GM23248 (cell line): ENCODE measurements at places on chromosomes 13 and 19.

DNA sequence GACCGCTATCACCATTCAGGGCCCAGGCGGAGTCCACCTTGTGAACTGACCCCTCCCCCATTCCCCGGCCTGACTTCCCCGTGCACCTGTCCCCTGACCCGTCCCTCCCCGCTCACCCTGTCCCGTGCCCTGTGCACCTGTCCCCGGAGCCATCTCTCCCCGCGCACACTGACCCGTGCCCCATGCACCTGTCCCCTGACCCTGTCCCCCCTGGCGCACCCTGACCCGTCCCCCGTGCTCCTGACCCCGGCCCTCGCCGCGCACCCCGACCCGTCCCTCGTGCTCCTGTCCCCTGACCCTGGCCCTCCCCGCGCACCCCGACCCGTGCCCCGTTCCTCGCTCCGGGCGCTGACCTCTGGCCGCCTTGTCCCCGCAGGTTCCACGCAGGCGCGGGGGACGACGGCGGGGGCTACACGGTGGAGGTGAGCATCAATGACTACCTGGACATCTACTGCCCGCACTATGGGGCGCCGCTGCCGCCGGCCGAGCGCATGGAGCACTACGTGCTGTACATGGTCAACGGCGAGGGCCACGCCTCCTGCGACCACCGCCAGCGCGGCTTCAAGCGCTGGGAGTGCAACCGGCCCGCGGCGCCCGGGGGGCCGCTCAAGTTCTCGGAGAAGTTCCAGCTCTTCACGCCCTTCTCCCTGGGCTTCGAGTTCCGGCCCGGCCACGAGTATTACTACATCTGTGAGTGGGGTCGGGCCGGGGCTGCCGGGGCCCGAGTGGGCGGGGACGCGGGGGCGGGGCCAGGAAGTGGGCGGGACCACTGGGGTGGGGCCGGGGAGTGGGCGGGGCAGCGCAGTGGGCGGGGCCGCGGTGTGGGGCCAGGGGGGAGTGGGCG is 9.7 kb downstream of the EFNA2 start:
- peak; percentile 48 for DNase-seq

DNA sequence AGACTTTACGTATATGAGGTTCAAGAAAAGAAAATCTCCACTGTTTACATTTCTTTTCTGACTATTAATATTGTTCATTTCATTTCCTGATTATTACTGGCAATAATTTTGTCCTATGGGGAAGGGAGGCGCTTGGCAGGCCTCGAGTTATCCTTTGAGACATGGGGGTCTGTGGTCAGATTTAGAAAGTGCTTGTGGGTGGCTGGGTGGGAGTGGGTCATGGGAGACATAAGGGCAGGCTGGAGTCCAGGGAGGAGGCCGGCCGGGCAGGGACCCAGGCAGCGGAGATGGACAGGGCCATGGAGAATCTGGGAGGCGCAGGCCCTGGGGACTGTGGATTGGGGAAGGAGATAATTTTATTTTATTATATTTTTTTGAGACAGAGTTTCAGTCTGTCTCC is 40.1 kb downstream of the LTBP4 start:
- no peak for DNase-seq

DNA sequence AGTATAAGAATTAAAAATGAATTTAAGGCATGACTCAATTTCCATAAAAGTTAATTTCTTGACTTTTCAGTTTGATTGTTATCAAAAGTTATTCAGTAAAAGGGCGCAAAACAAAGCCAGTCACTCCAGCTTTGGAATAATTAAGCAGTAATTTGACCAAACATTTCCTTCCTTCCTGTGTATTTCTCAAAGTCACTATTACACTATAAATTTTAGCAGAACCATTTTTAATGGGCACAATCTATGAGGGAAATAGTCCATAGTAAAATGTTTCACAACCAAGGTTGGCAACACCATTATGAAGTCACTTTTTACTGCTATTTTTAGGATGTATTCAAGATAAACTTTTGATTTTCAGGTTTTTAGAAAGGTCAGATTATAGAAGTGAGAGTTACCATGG is 91.0 kb downstream of the DACH1 start:
- no peak for DNase-seq

GRCh38 chr13:93778548-93778947 is 551.9 kb downstream of the GPC6 start:
- DNase-seq, result no peak

GRCh38 chr13:101523154-101524131 is 71.0 kb downstream of the ITGBL1 start:
- DNase-seq, result peak; percentile 94

DNA sequence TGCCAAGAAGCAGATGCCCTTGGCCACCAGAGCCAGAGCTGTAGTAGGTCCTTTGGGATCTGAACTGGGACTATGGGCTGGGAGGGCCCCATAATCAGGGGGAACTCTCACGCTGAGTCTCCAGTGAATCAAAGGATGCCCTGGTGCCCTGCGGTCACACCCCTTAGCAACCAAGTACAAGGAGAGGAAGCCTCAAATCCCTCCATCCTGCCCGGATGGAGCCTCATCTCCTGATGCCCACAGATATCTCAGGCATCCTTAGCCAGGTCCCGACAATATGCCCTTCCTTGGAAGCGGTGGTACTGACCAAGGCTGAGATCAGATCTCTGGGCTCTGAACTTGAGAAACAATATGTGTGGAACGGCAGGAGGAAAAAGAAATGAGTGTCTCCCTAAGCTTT is 1.7 kb downstream of the PLEKHA4 start:
- peak; percentile 50 for DNase-seq

DNA sequence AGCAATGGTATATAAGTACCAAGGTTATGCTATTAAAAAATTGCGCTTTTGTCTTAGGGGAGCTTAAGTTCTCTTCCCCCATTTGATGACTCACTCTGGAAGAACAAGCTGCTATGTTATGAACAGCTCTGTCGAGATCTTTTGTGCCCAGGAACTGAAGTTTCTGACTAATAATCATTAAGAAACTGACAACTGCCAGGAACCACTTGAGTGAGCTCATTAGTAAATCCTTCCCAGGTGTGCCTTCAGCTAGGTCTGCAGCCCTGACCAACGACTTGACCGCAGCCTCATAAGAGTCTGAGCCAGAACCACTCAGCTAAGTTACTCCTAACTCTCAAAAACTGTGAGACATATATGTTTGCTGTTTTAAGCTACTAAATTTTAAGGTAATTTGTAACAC is 147.8 kb downstream of the SLITRK6 start:
- DNase-seq, result no peak

GRCh38 chr13:31731921-31732320 is 7.4 kb upstream of the RXFP2 start:
- no peak for DNase-seq

DNA sequence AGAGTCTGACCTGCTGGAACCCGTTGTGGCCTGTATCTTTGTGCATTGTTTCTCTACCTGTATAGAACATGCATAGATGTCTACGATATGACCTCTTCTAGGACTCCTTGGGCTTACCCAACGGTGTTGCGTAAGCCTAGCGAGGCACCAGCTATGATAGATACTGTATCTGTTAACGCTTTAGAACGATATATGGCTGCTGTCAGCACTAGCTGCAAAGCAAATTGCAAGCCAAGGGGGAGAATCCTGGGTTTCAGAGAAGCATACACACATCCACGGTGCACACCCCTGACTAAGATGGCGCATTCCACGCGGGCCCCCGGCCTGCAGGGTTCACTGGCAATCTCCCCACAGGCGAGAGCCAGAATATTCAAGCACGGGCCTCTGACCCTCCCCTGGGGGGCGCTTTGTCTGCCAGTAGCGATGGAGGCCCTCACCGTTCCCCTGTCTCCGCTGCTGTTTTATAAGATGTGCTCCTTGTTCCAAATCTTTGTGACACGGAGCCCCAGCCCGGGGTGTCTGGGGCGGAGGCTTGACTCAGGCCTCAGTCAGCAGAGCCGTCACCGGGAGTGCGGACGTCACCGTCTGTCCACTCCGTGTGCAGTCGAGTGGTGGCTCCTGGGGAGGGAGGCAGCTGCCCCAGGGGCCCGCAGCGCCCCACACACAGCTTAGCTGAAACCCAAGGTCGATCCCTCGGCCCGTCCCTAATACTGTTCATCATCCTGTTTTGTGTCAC is 12.9 kb upstream of the RPS15 start:
- no peak for DNase-seq

GRCh38 chr13:46665248-46665632 is 112.3 kb downstream of the LRCH1 start:
- DNase-seq, result no peak

DNA sequence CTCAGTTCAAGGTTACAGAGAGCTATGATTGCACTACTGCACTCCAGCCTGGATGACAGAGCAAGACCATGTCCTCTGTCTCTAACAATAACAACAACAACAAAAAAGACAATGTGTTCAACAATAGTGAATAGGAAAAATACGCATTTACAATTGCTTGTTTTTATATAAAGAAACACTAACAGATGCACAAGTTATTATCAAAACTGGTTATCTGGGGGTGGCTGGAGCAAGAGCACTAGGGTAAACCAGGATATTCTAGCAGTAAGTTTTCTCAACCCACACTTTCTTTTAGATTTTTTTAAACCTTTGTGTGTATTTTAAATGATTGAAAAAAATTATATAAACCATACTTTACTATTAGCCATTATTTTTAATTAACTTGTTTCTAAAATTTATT is 33.1 kb downstream of the ZNF44 start:
- no peak for DNase-seq

DNA sequence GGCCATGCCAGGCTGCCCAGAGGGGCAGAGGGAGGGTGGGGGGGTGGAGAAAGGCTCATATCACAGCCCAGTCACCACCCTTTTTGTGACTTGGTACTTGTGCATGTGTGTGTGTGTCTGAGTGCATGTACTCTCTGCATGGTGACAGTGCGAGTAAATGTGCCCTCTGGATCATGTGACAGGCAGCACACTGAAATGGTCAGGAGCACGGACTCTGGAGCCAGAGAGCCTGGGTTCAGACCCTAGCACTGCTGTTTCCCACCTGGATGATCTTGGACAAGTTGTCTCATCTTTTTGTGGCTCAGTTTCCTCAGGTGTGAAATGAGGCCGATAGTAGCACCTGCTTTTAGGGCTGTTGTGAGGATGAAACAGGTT is 2.0 kb downstream of the CIC start:
- no peak for DNase-seq

DNA sequence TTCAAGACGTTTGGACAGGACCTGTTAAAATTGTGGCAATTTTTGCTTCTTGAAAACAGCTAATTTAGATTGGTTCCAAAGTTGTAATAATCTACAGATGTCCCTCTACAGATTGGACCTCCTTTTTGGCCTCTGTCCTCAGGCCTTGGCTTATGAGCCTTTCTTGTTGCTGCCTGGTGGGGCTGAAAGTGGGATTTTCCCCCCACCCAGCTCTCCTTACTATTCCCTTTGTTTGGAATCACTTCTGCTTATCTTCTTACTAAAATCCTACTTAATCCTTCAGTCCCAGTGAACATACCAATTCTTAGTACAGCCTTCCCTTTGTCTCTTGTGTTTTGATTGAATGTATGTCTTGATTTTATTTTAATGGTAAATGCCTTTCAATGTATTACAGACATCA is 63.5 kb upstream of the TEX29 start:
- DNase-seq, result no peak

- DNase-seq, result no peak
Observed at GRCh38 chr19:29507081-29507860, 18.5 kb upstream of the VSTM2B start.

DNA sequence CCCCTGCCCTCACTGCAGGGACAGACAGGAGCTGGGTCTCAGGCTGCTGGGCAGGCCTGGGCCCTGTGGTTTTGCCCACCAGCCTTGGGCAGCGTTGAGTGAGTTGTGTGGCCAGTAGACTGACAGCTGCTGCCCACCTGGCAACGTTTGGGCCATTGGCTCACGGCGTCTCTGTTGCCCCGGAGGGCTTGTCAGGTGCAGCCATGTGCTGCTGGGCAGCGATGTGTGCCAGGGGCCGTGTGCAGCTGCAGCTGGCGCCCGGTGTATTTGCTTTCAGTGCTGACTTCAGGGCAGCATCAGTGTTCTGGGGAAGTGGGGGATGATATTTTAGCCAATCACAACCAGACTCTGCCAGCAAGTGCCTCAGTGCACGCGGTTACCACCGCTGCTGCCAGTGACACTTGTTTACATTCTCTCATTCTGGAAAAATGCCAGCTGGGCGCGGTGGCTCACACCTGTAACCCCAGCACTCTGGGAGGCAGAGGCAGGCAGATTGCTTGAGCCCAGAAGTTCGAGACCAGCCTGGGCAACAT is 10.6 kb downstream of the FZR1 start:
- no peak for DNase-seq

- DNase-seq, result peak; percentile 41
Observed at GRCh38 chr13:110338441-110339101, 31.5 kb downstream of the COL4A2 start.

DNA sequence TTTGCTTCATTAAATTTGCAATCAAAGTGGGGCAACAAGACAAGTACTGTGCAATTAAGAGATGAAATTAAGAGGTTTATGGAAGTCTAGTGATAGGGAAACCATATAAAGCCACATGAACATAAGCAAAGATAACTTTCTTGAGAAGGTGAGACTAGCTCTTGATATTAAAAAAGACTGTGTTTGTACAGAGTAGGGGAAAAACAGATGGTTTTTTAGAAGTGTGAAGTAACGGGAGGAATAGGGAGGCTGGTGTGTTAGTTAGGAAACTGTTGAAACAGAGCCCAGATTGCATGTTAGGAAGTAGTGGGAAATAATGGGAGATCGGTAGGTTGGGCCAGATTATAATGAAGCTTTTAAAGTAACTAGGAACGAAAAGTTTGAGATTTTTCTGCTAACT is 149.8 kb upstream of the FREM2 start:
- DNase-seq, result no peak

DNA sequence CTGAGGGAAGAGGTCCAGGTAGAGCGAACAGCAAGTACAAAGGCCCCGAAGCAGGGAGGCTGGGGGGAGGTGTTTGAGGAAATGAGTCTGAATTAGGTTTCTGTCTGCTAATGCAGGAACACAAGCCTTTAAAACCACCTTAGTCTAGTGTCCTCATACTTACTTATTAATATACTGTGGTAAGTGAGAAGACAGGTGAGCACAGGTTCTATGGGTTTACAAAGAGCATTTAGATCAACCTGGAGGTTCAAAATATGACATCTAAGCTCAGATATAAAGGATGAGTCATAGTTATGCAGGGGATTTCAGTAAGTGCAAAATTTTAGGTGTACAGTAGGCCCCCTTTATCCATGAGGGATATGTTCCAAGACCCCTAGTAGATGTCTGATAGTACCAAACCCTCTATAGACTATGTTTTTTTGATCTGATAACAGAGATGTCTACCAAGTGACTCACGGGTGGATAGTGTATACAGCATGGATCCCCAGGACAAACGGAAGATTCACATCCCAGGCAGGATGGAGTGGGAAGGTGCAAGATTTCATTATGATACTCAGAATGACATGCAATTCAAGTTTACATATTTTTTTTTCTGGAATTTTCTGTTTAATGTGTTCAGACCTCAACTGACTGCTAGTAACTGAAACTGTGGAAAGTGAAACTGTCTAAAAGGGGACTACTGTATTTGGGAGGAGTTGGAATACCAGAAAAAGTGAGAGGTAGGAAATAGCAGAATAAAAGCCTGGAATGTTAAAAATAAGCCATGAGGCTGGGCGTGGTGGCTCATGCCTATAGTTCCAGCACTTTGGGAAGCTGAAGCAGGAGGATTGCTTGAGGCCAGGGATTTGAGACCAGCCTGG is 18.2 kb upstream of the MED4 start:
- DNase-seq, result peak; percentile 32

- no peak for DNase-seq
Observed at GRCh38 chr19:38078302-38078930, 145.6 kb downstream of the DPF1 start.

- DNase-seq, result peak; percentile 18
Observed at GRCh38 chr19:48945415-48945814, 9.3 kb upstream of the BAX start.

- no peak for DNase-seq
Observed at GRCh38 chr13:84810781-84811180, 928.5 kb upstream of the SLITRK1 start.

GRCh38 chr19:38375748-38376147 is 1.4 kb downstream of the PSMD8 start:
- peak; percentile 68 for DNase-seq
